Transverse colon (tissue), 4 donors: ENCODE measurements at places on chromosomes 12 and 14. TPM values are rescaled to one million over a fixed set of nuclear protein-coding genes. Genes with fewer than 3 reads are reported as not detected.

- H3K4me3 ChIP-seq, result no peak overlapping the region
- H3K27ac ChIP-seq, result no peak overlapping the region
- H3K36me3 ChIP-seq, result no peaks in the 10 kb centered on the region
- no peak for DNase-seq
- H3K27me3 ChIP-seq, result no peaks in the 10 kb centered on the region
Observed at GRCh38 chr12:70240673-70241072, 2.6 kb upstream of the CNOT2 start.

GRCh38 chr14:84253326-84253725 is 1276.6 kb upstream of the FLRT2 start:
- DNase-seq, result no peak
- H3K36me3 ChIP-seq, result no peaks in the 10 kb centered on the region
- no peaks in the 10 kb centered on the region for H3K4me1 ChIP-seq
- no peaks in the 10 kb centered on the region for H3K27me3 ChIP-seq

DNA sequence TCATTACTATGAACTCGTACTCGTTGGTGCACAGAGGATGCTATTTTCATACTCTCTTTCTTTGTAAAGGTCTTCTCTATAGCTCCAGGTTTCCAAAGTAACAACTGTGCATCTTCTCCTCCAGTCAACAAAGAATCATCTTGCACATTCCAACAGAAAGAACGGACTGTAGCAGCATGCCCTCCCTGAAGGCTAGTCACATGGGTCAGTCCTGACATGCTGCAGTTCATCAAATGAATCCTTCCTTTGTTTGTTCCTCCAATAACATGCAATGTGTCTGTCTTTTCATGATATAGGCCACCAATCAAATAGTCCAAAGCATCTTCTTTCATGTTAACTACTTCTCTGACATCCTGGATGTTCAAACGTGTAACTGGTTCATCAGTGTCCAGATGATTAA is 42.9 kb downstream of the WDR89 start:
- no peaks in the 10 kb centered on the region for H3K27me3 ChIP-seq
- H3K36me3 ChIP-seq, result peaks cover 6% of the 10 kb centered on the region
- no peaks in the 10 kb centered on the region for H3K4me1 ChIP-seq
- no peak overlapping the region for H3K27ac ChIP-seq
- H3K4me3 ChIP-seq, result no peak overlapping the region

GRCh38 chr12:11174022-11174421 is 3.0 kb downstream of the SMIM10L1 start:
- no peaks in the 10 kb centered on the region for H3K36me3 ChIP-seq
- H3K27ac ChIP-seq, result no peak overlapping the region
- H3K4me1 ChIP-seq, result peaks cover 15% of the 10 kb centered on the region
- DNase-seq, result no peak
- no peaks in the 10 kb centered on the region for H3K27me3 ChIP-seq
- no peak overlapping the region for H3K4me3 ChIP-seq

Gene MEG3
- total RNA-seq, result 18.6 TPM

Gene EID3
- 10.0 TPM for total RNA-seq
